ENCODE measurements at places on chromosomes 3 and 15.

DNA sequence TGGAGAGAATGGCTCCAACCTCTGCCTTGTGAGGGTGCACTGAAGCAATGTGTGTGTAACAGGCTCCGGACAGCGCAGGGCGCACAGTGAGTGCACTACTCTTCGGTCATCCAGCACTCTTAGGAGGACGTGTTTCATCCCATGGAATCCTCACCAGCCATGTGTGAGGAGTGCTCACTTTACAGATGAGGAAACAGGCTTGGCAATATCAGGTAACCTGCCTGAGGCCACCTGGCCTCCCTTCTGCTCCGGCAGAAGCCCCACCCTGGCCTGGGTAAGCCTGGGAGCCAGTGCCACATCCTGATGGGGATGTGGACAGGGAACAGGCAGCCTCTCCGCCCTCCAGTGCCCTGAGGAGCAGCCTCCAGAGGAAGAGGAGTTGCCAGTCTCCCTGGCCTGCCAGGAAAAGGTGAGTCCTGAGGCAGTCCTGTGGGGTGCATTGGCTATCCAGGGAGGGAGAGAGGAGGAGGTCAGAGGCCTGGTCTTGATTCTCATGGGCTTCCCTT, 39.4 kb upstream of the LIMD1 start:
- DNase-seq = no peak

- no peak for DNase-seq
Observed at GRCh38 chr15:47439146-47440111, 277.9 kb upstream of the SEMA6D start.

- no peak for DNase-seq
Observed at GRCh38 chr3:53763353-53763752, 82.9 kb downstream of the CHDH start.

GRCh38 chr15:79028411-79028964, 62.1 kb downstream of the RASGRF1 start:
- DNase-seq = peak; percentile 15

GRCh38 chr15:93330912-93331544, 242.0 kb upstream of the RGMA start:
- DNase-seq = no peak

- DNase-seq = no peak
Observed at GRCh38 chr3:110859336-110859735, 212.3 kb upstream of the NECTIN3 start.

DNA sequence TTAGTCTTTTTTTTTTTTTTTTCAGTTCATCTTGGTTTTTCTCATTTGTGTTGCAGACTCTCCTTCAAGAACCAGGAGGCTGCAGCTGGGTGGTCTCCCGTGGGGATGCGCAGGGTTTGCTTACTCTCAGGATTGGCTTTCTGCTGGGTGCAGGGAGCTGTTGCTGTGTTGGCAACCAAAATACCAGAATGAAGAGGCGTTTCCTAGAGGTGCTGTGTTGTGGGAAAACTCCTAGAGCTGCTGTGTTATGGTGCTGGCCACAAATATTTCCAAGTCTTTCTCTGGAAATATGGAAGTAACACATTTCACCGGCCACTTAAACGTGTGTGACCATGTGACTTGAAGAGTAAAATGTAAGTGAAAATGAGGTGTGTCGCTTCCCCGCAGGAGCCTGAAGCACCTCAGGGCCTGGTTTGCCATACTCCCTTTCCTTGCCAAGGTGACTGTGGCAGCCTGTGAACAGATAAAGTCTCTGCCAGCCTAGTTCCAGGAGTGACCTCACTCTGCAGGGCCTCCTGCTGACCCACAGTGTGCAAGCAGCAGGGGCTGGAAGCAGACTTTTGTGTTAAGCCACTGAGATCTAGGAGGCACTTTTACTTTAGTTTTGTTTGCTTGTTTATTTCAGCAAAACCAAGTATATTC, 258.9 kb downstream of the ADAMTS17 start:
- no peak for DNase-seq

DNA sequence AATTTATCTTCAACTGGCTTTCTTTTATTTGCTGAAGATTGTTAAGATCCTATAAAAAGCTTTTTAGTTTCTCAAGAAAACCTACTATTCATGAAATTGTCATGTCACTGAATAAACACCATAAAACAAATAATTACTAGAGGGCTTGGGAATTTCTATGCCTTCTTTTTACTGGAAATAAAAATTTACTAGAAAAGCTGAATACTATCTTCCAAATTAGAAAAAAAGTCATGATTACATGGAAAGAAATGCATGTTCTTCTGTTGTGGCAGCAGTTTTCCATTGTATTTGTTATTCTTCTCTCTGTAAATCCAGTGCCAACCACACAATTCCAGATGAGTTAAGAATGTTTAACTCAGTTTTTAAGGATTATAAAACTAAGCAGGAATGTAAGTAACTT, 153.8 kb downstream of the RAP2B start:
- DNase-seq = no peak

DNA sequence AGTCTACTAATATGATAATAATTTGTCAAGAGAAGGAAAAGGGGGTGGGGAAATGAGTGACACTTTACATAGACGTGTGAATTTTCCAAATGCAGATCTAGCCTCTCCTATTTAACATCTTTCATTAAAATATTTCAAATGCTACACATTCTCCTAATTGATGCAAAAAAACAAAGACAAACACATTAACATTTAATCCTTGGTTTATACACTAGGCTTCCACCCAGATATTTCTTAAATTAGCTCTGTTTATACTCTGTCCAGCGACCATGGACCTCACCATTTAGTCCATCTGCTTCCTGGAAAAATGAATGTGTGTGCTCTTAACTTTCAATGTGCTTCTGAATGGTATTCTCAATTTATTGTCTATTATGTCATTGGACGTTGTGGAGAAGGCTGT, 409.9 kb downstream of the LSAMP start:
- DNase-seq = no peak

- no peak for DNase-seq
Observed at GRCh38 chr15:30979457-30979856, 12.0 kb downstream of the MTMR10 start.

DNA sequence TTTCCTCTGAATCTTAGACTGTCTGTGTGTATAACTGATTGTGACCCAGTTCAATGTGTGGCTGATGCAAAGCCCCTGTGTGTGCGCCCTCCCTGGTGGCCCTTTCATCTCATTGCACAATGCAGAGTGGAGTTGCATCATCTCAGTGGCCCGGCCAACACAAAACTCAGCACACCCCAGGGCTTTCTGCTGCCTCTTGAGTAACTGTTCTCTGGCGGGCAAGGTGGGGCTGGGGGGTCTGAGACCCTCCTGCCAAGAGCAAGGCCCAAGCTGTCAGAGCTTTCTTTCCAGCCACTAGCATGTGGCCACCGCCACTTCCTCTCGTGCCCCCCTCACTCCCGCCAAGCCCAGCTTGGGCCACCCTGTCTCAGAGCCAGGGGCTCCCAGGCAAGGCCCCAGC, 80.7 kb upstream of the ALDH1L1 start:
- DNase-seq = no peak

Data from RCC 7860 (cell line).